ENCODE measurements at places on chromosomes 6 and 20.

- DNase-seq = no peak
Measured at GRCh38 chr6:95578106-95578410, 723 bp downstream of the MANEA start.

- no peak for DNase-seq
Measured at GRCh38 chr20:62666736-62667529, 24.6 kb downstream of the SLCO4A1 start.

DNA sequence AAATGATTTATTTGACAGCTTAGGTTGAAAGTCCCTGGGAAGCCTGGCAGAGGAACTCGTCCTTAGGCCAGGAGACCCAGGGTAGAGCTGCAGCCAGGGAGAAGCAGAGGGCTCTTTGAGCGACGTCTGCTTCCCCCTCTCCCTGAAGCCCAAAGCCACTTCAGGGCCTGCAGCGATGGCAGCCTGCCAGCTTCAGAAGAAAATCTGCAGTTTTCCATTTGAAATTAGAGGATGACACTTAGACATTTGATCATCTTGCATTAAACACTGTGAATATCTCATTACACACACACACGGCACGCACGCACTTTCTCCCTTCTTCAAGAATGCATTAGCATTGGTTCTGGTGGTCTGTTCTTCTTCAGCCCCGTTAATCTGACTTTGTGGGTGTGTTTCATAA lies 96.5 kb downstream of the PLEKHG1 start:
- DNase-seq = no peak

- DNase-seq = no peak
Measured at GRCh38 chr6:48183811-48184605, 73.0 kb upstream of the PTCHD4 start.

GRCh38 chr20:35398660-35399144 lies 13.1 kb downstream of the UQCC1 start:
- DNase-seq = no peak

DNA sequence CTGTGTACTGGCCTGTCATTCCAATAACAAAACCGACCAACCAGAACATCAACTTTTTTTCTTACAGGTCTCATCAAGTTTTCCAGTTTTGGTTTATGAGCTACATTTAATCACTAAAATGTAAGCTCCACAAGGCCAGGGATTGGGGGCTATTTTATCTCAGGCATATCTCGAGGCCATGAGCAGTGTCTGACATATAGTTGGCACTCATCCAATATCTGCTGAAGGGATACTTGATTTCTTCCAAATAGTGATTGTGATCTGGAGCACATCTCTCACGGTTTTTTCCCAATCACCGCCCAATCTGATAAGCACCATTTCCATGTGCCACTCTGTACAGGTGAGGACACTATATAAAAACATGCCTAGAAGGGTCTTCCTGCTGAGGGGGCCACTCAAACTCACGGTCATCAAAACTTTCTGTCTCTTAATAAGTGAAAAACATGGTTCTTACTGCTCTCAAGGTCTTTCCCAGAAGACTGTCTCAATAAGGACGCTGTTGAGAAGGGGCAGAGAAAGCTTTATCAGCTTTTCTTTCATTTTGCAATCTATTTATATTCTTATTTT lies 65.5 kb downstream of the MAN1A1 start:
- no peak for DNase-seq

GRCh38 chr6:11770546-11771466 lies 7.8 kb downstream of the ADTRP start:
- no peak for DNase-seq

DNA sequence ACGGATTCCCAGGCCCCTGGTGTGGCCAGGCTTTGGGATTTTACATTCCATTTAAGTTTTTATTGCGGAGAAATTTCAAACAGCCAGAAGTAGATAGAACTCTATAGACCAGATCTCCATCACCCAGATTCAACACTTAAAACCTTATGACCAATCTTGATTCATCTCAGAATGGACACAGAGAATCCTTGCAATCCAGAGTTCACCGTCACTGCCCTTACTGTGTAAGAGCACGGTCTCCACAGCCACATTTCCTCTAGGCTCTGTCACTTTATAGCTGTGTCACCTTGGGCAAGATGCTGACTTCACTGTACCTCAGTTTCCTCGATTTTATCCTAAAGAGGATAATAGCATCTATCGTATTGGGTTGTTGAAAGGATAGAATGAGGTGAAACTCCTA lies 979 bp downstream of the ZNF133 start:
- no peak for DNase-seq

- DNase-seq = no peak
Measured at GRCh38 chr6:45667300-45667699, 289.6 kb upstream of the SUPT3H start.

DNA sequence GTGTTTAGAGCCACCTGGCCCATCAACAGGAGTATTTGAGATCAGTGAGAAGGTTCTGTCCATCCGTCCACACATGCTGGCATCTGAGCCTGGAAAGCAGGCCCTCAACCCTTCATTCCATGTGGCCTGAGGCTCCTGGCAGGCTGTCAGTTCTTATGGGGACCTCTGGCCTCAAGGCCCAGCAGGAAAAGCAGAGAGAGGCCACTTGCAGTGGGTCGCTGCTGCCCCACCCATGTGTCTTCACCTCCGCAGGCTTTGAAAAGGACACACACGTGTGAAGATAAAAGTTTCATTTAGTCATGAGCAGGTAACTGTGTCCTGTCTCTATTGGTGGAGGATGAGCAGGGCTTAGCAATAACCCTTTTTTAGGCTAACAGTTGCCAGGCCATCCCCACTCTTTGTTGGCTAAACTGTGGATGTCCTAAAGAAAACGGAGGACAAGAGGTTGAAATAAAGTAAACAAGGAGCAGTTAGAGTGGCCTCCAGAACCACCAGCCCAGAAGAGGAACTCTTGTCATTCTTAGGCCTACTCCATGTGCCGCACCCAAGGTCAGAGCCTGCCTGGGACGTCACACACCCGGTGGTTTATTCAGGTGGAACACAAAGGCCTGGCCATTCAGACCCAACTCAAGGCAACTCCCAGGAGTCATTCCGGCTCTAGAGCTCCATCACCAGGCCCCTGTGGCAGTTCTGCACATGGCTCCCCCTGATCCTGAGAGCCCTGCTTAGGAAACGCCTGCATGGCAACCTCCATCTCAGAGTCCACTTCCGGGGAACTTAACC lies 143.4 kb upstream of the CST7 start:
- no peak for DNase-seq

DNA sequence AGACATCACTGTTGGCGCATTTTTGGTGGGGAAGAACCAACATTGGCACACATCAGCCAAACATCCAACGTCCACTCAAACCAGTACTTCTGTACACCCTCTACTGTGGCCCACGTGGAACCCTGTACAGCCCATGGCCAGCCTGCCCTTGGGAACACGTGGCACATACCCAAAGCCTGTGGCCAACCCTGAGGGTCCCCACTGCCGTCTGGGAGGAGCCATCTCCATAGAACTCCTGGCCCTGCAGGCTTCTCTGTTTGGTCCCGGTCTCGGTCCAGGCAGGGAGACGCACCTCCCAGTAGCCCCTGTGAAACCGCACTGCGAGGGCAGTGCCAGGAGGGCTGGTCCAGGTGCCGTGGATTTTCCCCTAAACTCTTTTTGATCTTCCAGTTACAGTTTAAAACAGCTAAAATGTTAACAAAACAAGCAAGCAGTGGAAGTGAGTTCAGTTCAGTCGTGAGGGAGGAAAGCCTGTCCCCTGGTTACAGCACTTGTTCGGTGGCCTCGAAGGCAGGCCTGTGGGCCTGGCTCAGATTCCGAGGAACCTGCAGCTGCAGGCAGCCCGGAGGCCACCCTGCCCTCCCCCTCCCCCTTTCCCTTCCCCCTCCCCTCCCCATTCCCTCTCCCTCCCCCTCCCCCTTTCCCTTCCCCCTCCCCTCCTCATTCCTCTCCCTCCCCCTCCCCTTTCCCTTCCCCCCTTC lies 233.7 kb downstream of the DLL1 start:
- no peak for DNase-seq

DNA sequence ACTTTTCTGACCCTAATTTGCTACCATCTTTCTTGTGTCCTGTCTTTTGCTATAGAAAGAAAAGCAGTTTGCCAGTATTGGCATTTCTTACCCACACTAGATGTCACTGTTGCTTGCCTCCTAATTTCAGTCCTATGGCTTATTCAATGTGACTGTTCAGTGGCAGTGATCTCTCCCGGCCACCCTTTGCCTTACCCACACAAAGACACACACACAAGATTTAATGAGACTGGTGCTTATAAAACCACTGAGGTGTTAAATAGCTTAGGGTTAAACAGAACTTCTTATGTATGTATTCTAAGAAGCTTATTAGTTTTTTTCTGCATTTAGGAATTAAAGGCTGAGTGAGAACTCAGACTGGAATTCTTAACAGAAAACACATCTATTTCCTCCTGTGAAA lies 233.6 kb upstream of the ASCC3 start:
- no peak for DNase-seq

GRCh38 chr6:40312213-40313015 lies 274.8 kb downstream of the LRFN2 start:
- DNase-seq = no peak

DNA sequence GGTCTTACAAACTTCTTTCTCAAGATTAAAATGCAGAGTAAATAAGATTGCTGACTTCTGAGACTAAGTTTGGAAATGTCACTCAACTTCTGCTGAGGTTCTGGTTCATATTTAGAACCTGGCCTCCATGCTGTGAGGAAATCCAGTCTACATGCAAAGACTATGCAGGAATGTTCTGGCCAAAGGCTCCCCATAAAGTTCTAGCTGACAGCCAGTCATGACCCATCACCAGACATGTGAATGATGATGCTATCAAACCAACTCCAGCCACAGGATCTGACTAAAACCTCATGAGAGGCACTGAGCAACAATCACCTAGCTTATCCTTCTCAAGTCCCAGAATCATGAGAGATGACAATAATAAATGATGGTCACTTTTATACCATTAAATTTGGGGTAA lies 935.1 kb upstream of the MAP3K7 start:
- DNase-seq = no peak

DNA sequence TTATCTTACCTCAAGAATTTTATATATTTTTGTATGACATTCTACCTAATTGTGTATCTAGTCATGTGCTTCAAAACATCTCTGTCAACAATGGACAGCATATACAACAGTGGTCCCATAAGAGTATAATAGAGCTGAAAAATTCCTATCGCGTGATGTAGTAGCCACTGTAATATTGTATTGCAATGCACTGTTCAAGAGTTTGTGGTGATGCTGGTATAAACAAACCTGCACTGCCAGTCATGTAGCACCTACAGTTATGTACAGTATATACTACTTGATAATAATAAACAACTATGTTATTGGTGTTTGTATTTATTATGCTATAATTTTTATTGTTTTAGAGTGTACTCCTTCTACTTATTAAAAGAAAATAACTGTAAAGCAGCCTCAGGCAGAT lies 672.7 kb downstream of the CD109 start:
- no peak for DNase-seq

DNA sequence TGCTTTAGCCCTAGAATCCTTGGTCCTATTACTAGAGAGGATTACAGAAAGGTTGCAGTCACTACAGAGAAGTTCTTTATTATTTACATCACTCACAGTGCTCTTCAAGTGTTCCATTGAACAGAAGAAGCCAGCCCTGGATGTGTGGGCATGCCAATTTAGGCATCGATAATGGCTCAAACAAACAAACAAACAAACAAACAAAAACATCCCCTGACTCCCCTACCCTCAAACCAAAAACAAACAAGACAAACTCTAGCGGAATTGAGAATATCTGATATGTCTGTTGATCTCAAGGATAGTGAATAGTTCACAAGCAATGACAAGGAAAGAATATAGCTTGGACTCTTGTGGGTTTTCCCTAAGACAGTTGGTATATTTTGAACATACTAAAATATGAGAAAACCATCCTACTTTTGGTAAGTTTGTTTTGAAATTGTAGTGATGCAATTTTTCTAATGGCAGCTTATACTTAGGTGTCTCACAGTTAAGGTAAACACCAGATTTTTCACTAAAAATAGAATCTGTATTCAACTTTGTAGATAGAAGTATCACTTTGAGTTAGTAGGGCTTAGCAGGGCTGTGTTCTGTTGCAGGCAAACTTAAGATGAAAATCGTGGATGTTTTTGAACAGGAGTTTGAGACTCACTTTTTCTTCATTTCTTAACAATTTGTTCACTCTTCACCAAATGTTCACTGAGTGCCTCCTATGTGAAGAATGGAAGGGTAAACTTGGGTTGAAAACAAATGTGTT lies 92.8 kb upstream of the FAM184A start:
- no peak for DNase-seq
